ENCODE measurements at places on chromosomes 5 and 9. TPM values are rescaled to one million over a fixed set of nuclear protein-coding genes. Genes with fewer than 3 reads are reported as not detected.

AK8 gene
- 0.33 TPM for total RNA-seq

ADAMTS13 gene
- total RNA-seq: 4.1 TPM

ACSL6 gene
- 3.0 TPM for total RNA-seq

CDC20B gene
- total RNA-seq: not detected

HTR4 gene
- total RNA-seq: 8.8 TPM

C5orf46 gene
- 3.5 TPM for total RNA-seq

AFAP1L1 gene
- total RNA-seq: 36.9 TPM

TSSK1B gene
- total RNA-seq: not detected

TYRP1 gene
- total RNA-seq: 36.0 TPM

CACFD1 gene
- 13.8 TPM for total RNA-seq

PCDHA12 gene
- total RNA-seq: 0.31 TPM

CCL27 gene
- not detected for total RNA-seq

PCDHB3 gene
- 0.94 TPM for total RNA-seq

DNA sequence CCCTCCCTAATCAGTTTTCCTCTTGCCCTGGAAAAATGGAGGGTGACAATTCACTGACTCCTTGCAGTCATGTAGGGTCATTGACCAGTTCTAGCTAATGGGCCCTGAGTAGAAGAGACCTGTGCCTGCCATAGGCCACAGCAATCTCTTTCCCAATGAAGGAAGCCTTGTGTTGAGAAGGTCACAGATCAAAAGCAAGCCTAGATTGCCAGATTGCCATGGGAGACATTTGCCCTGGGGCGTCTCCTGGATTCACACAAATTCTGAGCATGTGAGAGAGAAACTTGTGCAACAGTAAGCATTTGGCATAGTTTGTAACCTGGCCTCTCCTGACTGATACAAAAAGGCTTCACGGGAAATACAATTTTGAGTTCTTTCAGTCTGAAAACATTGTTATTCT, 148.0 kb downstream of the NUDT12 start:
- DNase-seq: no peak

- DNase-seq: no peak
These were observed 33.6 kb downstream of the HTR4 start for GRCh38 chr5:148620696-148621095.

- DNase-seq: peak; percentile 84
These were observed 55.3 kb downstream of the ZNF366 start for GRCh38 chr5:72451741-72452505.

GRCh38 chr5:146641941-146642340, 126.0 kb upstream of the GPR151 start:
- DNase-seq: no peak

GRCh38 chr5:16461026-16461425, 4.6 kb downstream of the ZNF622 start:
- no peak for DNase-seq

DNA sequence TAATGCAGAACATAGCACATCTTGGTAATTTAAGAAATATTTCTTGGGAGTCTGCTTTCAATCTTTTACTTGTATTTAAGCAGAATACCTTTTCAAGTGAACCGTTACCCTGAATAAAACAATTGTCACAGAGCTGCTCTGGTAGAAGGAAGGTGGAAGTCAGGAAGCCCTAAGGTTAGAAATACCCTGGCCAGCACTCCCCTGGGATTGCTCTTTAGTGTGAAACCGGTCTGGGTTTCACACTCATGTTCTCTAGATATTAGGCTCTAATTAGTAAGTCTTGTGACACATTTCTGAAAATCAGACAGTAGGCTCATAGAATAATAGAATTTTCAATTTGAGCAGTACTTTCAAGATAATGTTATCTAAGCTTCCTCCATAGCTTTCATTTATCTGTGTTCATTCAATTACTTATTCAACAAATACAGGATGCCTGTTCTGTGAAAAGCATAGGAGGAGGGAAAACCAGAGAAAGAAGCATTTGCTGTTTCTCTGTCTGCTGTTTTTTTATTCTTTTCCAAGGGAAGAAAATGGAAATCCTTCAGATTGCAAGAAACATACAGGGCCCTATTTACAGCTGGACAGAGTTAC, 825.5 kb downstream of the TLR4 start:
- DNase-seq: no peak

DNA sequence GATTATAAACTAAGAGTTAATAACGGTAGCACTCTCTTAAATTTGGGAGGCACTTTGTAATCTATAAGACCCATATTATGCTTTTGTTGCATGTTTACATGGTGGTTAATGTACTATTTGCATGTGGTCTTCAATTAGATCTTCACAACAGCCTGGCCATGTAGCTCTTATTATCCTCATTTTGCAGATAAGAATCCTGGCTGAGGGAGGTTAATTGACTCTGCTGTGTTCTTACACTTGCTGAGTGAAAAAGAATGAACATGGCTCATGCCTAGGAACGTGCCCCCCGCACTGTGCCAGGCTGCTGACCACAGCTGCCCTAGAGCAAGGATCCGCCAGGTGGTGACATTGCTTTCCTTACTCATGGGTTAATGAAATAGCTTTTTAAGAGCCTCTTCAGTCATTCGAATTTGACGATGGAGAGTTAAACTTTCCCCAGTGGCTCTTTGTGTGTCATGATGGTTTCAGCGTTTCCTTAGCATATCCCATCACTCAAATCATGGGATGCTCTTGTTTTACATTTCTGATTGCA, 97.9 kb downstream of the CDH6 start:
- no peak for DNase-seq

GRCh38 chr5:72246954-72247442, 73.0 kb downstream of the MRPS27 start:
- no peak for DNase-seq

GRCh38 chr5:127987354-127988145, 96.0 kb upstream of the SLC12A2 start:
- DNase-seq: no peak

DNA sequence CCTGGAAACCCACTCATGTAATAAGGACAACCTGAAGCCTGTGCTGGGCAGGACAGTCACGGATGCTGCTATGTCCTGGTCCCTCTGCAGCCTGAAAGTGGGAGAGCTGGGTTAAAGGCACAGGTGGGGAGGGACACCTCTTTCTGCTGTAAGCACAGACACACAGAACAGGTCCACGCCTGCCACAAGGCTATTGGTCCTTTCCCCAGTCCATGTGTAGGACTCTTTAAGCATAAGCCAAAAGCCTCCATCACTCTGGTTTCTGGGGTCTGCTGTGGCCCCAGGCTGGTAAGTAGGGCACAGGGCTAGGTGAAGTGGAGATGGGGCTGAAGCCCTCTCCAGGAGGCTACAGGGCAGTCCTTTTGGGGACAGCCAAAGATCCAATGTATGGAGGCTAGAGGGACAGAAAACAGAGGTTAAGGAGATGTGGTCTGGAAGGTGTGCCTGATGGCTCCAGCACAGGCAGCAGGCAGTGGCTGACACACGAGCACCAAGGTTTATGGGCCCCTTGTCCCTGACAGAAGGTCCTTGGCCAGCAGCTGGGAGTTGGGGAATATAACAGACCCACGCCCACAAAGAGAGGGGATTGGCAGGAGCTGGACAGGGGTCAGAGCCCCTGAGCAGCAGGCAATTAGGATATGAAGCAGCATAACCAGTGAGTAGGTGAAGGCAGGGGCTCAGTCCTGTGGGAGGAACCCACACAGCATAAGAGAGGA, 203.6 kb upstream of the MVB12B start:
- DNase-seq: no peak

GRCh38 chr5:141208478-141208877, at the start of gene PCDHB12:
Gene PCDHB12 (plus strand): TSS chr5:141208719. CDS start chr5:141208908, 189 bp downstream.
- DNase-seq: no peak

DNA sequence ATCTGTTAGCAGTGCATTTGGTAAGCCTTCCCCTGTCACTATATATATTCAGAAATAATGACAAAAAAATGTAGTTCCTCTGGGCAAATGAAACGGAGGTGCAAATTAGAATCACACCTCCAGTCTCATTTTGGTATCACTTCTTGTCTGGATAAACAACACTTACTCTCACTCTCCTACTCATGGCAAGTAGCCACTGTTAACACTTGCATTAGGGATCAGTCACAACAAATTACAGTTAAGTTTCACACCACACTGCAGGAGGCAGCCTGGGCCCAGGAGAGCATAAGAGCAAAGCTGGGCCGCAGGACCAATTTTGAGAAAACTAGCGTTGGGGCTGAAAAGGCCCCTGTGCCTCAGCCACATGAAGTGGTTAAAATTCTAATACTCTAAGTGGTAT, 161.0 kb downstream of the ELAVL2 start:
- no peak for DNase-seq

DNA sequence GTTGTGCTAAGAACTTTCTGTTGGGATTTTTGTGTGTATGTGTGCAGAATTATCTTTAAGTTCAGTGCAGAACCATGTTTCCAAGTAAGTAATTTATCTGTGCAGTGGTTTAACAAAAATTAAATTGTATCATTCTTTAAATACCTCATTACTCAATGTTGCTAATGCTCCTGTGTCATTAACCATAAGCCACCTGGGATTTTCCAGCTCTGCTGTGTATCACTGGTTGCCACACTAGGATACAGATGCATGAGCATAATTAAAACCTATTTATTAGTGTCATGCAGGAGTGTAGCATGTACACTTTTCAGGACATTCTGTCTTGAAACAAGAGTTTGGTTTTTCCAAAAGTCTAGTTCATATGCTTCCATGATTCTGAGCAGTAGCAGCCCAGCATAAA, 120.4 kb upstream of the PTGER4 start:
- DNase-seq: no peak

DNA sequence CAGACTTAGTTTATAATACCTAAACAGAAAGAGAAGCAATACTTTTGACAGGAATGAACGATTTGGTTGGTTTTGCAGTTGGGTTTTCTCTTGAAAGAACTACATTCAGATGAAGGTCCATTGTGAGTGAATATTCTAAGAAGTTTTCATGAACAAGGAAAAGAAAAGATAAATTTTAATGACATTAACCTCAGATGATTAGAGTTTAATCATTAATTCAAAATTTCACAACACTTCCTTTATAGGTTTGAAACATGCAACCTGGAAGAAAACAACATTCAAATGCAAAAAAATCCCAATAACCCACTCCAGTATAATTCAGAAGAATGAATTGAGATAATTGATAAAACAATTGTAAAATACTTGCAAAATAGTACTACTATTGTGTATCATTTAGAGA, 23.8 kb downstream of the EQTN start:
- no peak for DNase-seq

DNA sequence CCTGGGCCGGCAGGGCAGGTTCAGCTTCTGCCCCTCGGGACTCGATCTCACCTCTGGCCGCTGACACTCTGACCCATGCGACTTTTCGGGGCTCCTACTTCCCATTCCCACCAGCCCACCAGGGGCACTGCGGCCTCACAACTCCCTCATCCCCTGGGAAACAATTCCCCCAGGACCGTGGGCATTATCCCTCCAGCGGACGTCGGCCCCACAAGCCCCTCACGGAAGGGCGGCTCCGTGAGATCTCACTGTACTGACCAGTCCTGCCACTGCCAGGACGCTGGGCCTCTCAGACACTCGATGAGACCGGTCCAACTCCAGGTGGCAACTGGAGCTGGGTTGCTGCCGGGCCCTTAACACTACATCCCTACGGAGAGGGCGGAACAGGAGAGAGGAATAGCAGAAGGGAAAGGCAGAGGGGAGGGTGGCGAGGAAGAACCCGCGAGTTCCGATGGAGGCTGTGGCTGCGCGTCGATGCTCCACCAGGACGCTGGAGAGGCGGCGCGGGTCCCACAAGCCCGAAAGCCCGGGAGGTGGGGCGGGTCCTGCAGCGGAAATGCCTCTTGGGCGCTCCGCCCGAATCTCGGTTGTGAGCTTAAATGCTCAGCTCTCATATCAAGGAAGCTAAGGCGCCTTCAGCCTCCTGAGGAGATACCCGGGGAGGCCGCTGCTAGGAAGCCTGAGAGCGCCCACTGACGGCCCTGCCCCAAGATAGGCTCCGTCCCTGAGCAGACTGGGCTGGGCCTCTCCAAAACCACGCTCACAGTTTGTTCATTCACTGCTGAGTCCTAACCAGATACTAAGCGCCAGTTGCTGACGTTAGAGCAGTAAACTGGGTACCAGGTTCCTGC, 36.3 kb downstream of the VCP start:
- peak; percentile 92 for DNase-seq

- no peak for DNase-seq
These were observed 10.3 kb upstream of the RGMB start for GRCh38 chr5:98763001-98763630.

DNA sequence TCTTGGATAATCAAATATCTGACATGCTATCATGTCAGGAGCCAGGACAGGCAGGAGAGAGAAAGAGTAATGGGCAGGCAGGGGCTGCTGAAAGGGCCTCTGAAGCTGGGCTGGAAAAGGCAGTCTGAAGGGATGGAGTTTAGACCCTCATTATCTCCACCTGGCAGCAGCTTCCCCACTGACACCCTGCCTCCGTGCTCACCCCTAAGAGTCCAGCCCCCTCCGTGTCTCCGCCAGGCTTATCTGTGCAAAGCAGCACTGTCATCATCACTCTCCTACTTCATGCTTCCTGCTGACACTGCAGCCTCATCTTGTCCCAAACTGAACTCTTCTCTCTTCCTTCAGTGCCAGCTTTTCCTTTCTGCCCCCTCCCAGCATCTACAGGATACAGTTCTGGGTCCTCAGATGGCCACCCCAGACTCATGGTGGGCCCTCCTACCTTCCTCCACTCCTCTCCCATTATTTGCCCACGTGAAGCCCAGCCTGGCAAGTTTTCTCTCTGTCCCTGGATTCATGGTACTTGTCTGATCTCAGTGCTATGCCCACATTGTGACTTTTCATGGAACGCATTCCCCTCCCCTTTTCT, 70.9 kb upstream of the KLF9 start:
- peak; percentile 74 for DNase-seq

DNA sequence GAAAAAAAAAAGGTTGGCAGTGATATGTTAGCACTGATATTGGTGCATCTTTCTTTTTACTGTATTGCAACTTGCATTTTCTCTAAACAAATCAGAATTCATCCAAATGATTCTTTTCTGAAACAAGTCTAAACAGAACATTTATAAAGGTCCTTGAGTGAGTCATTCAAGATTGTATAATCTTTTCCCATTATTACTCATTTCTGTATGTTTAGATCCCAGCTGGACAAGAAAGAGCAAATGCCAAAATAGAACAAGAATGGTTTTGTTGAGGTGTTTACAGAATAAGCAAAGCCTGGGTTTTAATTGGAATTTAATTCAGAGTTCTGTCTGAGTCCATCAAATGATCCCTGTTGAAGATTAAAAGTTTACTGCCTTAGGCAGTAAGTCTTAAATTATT, 112.3 kb downstream of the VCAN start:
- DNase-seq: no peak

- DNase-seq: no peak
These were observed 61.7 kb downstream of the SH3TC2 start for GRCh38 chr5:149001162-149001561.

DNA sequence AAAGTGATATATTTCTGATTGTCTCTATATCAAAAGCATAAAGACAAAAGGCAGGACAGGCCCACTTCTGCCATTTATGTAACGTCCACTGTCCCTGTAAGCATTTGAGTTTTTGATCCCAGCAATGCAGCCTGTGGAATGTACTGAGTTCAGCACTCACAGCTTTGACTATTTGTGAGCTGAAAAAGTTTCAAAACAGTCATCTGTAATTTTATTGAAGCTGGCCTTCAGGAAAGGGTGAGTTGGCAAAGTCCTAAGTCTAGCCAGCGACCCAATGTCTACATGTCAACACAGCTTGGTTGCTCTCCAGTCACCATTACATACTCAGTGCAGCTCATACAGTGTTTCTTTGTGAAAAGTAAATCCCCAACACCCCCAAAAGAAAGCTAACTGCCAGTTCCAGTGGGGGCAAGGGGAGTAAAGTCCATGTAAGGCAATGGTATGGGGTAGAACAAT, 9.7 kb downstream of the LIFR start:
- no peak for DNase-seq

- no peak for DNase-seq
These were observed 64.5 kb upstream of the ERBIN start for GRCh38 chr5:65861830-65862241.

Measured in right cardiac atrium (tissue), 5 donors.